Lung microvascular endothelial cell (primary cell): ENCODE measurements at places on chromosomes 5 and 9.

DNA sequence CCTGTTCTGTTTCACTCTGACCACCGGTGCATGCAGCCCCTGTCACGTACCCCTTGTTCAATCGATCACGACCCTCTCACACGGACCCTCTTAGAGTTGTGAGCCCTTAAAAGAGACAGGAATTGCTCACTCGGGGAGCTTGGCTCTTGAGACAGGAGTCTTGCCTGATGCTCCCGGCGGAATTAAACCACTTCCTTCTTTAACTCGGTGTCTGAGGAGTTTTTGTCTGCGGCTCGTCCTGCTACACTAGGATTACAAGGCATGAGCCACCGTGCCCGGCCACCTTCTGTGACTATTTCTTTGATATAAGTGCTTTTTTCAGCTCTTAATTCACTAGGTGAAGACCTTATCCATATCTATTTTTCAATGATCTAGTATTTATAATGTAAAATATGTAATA, 167.5 kb downstream of the TTC39B start:
- no peak for DNase-seq

- no peak for DNase-seq
Measured at GRCh38 chr9:88835038-88835466, 156.2 kb upstream of the S1PR3 start.

DNA sequence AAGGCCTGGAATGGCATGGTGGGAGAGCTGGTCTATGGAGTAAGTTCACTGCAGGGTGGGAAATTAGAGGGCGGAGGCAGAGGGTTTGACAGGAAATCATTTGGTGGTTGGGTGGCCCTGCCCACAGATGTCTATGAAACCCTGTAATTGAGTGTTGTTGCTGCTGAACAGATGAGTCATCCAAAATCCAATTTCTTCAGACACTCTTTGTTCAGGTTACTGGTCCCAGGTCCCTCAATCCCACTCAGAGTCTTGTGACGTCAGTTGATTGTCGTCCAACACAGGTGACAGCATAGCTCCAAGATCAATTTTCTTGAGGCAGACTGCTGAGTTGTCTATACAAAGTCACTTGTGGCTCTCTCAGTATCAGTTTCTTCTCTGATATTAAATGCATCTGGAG, 208.6 kb downstream of the GRIA1 start:
- DNase-seq: no peak

- no peak for DNase-seq
Measured at GRCh38 chr5:9479361-9479760, 66.5 kb downstream of the SEMA5A start.

GRCh38 chr9:93060746-93061259, 2.3 kb downstream of the SUSD3 start:
- DNase-seq: no peak
